ENCODE measurements at places on chromosomes 11 and 22.

DNA sequence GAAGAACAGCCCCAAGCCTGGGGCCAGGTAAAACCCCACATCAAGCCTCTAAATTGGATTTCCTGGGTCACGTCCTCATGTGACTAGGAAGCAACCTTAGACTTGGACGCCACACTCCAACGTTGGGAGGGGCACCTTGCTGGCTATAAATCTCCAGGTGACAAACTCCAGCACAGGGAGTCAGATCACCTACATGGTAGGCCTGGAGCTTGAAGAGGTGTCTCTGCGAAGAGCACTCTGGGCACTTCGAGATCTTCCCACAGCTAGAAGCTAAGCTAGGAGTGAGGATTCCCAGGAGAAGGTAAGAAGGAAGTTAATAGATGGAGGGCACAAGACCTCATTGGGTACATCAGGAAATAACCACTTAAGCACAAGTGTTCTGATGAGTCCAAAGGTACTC is 77.1 kb upstream of the GNAZ start:
- no peak for DNase-seq

- peak; percentile 25 for DNase-seq
Measured at GRCh38 chr11:29159552-29160465, 857.0 kb downstream of the KCNA4 start.

- no peak for DNase-seq
Measured at GRCh38 chr11:77287136-77287535, 14.3 kb downstream of the GDPD4 start.

GRCh38 chr22:41308054-41308453 is 6.7 kb downstream of the ZC3H7B start:
- DNase-seq, result no peak

DNA sequence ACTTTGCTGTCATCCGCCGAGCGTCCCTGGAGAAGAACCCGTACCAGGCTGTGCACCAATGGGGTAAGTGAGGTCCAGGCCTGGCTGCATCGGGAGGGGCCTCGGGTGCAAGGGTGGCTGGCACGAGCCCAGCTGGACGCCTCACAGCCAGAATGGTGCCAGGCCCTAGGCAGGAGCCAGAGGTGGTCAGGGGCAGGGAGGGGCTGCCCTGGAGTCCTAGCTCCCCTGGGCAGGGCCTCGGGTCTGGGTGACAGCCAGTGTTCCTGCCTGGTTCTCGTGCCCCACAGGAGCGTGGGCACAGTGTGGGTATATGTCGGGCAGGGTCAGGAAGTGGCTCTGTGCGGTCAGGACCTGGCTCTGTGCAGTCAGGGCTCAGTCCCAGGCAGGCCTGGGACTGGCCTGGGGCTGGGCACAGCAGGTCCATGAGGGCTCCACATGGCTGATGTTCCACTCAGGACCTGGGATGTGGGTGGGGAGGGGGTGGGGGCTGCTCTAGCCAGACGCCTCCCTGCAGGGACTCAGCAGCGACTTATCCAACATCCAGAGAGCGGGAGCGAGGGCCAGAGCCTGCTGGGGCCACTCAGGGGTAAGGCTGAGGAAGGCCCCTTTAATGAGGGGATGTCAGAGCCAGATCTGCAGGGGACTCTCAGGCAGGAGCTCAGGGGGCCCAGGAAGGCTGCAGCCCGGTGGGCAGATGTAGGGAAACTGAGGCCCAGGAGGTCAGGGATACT is 1.2 kb downstream of the TSPAN32 start:
- no peak for DNase-seq

DNA sequence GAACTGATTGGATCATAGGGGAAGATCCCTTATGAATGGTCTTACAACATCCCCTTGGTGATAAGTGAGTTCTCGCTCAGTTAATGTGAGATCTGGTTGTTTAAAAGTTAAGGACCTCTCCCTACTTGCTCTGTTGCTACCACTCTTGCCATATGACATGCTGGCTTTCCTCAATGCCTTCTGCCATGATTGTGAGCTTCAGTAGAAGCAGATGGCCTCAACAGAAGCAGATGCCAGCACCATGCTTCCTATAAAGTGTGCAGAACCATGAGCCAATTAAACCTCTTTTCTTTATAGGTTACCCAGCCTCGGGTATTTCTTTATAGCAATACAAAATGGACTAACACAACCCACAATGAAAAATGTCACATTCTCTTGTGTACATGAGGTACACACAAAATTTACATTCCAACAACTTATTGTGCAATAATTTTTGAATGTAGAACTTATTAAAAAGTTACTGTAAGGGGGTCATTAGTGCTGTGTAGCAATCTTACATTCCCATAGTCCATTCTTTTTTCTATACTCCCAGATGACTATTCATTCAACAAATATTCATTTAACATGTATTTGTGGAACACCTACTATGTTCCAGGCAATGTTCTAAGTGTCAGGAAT is 10.3 kb downstream of the CYP2R1 start:
- DNase-seq, result no peak

GRCh38 chr11:70935006-70935768 is 317.2 kb downstream of the SHANK2 start:
- no peak for DNase-seq

- DNase-seq, result no peak
Measured at GRCh38 chr22:43077121-43077877, 11.9 kb downstream of the TTLL1 start.

GRCh38 chr11:121884626-121885025 is 231.4 kb downstream of the BLID start:
- no peak for DNase-seq

DNA sequence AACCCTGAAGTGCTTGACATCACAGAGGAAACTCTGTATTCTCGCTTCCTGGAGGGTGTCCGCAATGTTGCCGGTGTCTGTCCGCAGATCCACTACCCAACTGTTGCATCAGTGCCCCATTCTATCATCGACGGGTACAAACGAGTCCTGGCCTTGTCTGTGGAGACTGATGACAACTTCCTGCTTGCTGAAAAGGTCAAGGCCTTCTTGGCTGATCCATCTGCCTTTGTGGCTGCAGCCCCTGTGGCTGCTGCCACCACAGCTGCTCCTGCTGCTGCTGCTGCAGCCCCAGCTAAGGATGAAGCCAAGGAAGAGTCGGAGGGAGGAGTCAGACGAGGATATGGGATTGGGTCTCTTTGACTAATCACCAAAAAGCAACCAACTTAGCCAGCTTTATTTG is 42.9 kb upstream of the DAGLA start:
- DNase-seq, result no peak

GRCh38 chr11:116718955-116719501 is 53.8 kb downstream of the BUD13 start:
- no peak for DNase-seq

- DNase-seq, result no peak
Measured at GRCh38 chr11:69142895-69143294, 12.8 kb upstream of the SMIM38 start.

GRCh38 chr11:13288375-13289029 is 10.9 kb downstream of the BMAL1 start:
- DNase-seq, result no peak

GRCh38 chr11:95517453-95517852 is 272.1 kb downstream of the FAM76B start:
- DNase-seq, result no peak

DNA sequence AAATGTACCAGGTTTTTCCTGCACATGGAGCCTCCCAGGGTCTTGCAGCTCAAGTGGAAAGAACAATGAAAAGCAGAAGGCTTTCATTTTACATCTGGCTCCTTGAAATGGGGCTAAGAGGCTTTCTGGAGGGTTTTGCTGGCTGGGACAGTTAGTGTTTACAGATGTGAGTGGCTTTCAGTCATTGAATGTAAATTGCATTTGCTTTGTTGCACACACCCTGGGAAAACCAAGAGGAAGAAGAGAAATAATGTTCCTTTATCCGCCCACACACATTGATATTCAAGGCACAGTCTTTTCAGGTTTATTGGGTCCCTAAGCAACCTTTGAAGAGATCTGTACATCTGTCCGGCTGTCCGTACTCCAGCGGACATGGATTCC is 144.5 kb downstream of the SPON1 start:
- no peak for DNase-seq

GRCh38 chr11:120318906-120319305 is 6.2 kb upstream of the TLCD5 start:
- DNase-seq, result no peak

DNA sequence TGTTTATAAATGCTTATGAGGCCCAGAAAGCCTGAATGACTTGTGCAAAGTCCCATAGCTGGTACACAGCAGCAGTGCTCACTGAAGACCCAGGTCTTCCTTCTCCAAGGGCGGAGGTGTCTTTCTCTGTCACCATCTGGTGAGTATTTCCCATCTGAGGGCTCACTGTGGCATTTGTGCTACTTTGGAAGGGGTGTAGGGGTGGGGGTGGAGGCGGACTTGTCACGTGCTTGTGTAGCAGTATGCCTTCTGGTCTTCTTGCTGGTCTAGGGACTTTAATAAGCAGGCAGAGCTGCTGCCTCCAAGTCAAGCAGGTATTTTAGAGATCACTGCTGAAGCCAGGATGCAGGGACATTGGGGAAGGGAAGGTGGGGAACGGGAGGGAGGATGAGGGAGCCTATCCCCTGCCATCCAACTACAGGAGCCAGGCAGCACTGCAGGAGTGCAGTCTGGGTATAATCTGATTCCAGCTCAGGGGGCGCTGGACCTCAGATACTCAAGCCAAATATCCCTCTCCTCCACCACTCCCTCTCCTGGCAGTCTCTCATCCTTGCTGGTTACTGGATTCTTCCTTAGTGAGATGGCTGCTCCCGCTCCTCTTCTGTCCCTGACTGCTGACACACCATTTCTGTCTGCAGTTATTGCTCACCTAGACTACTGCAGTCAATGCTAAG is 3.4 kb downstream of the ABCC8 start:
- no peak for DNase-seq

DNA sequence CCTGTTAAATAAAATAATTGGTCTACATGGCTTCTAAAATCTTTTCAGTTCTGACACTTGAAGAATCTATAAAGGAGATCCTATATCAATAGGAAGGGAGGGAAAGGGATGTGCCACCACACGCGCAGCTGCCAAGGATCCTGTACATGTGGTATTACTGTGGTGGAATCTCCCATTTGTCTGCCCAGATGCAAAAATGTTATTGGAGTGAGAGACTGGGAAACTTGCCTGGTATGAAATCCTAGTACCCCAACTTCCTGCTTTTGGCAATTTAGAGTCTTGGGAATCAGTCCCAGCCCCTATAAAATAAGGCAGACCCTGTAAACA is 81.9 kb upstream of the PICALM start:
- no peak for DNase-seq

DNA sequence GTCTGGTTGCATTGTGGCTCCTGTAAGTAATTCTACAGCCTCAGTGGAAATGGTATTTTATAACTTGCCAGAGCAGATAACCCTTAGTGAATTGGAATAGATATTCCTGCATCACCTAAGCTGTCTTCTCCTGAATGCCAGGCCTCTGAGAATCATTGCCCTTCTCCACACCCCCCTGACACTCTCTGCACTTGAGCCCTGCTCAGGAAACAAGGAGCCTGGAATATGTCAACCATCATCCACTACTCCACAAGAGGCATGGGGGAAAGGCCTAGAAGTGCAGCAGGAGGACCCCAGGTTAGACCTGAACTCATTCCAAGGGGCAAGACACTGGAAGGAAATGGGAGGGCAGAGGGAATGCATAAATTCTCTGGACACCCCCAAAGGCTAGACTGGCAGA is 72.4 kb downstream of the DSCAML1 start:
- no peak for DNase-seq

DNA sequence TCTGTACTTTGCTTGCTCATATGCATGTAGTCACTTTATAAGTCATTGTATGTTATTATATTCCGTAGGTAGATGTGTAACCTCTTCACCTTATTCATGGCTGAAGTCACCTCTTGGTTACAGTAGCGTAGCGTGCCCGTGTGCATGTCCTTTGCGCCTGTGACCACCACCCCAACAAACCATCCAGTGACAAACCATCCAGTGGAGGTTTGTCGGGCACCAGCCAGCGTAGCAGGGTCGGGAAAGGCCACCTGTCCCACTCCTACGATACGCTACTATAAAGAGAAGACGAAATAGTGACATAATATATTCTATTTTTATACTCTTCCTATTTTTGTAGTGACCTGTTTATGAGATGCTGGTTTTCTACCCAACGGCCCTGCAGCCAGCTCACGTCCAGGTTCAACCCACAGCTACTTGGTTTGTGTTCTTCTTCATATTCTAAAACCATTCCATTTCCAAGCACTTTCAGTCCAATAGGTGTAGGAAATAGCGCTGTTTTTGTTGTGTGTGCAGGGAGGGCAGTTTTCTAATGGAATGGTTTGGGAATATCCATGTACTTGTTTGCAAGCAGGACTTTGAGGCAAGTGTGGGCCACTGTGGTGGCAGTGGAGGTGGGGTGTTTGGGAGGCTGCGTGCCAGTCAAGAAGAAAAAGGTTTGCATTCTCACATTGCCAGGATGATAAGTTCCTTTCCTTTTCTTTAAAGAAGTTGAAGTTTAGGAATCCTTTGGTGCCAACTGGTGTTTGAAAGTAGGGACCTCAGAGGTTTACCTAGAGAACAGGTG is 11.1 kb downstream of the CCND1 start:
- no peak for DNase-seq

GRCh38 chr11:1195682-1196515 is 27.0 kb upstream of the MUC5B start:
- DNase-seq, result no peak

DNA sequence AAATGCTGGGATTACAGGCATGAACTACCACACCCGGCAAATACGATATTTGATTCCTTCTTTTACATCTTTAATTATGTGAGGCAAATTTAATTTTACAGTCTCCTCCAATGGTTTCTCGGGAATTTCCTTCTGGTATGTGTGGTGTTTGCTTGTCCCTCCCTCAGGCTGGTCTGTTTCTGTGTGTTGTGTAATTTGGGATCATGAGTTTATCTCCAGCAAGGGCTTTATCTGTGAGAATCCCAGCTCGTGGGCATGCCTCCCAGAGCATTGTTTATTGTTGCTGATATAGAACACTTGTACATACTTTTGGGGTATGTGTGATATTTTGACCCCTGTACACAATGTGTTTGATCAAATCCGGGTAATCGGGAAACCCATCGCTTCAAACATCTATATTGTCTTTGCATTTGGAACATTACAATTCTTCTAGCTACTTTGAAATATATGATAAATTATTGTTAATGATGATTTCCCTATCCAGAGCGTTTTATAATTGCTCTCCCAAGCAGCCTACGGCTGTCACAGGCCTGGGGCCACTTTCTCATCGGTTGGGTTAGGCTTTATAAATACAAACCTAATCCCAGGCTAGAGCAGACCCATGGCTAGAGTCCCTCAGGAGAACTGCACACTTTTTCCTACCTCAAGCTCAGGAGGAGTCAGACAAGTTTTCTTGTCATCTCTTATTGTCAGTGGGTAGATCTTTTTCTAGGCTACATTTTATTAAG is 15.0 kb upstream of the PRR5 start:
- DNase-seq, result no peak

GRCh38 chr11:14189874-14190273 is 169.1 kb downstream of the RRAS2 start:
- DNase-seq, result no peak

GRCh38 chr11:57327721-57328120 is 3.0 kb upstream of the TNKS1BP1 start:
- DNase-seq, result no peak

Data from NCI-H1436 (cell line).